ENCODE measurements at places on chromosomes 5 and 9.

DNA sequence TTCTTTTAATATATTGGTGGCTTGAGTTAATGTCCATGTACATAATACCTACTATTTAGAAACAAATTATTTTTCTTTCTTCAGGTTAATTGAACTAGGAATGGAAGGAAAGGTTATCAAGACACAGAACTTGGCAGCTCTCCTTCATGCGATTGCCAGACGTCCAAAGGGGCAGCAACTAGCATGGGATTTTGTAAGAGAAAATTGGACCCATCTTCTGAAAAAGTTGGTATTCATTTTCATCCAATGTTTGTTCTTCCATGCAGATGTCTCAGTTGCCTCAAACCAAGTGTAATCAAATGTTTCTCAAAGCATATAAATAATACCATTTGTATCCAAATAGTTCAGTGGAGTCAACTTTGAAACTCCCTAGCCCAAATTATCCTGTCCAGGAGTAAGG is 22.6 kb upstream of the LNPEP start:
- no peak for DNase-seq

GRCh38 chr9:19469271-19469670 is 60.5 kb downstream of the ACER2 start:
- DNase-seq = no peak

- peak; percentile 45 for DNase-seq
These were observed 17.2 kb upstream of the GCNT1 start for GRCh38 chr9:76441551-76442322.

DNA sequence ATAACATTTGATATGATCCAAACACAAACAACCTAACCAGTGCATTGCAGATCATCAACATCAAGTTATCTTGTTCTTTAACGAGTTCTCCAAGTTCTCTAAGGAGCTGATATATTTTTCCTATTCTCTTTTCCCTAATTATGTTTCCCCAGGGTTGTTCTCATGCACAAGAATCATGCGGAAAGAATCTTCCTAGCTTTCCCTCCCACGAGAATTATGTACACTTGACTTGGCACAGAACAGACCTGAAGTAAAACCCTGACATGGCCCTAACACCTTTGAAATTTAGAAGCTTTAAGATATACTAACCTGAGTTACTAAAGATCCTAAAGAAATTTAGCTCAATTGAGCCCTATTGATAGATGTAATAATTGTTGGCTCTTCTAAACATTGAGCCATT is 110.7 kb upstream of the FST start:
- DNase-seq = no peak

- no peak for DNase-seq
These were observed 1.4 kb downstream of the TJP2 start for GRCh38 chr9:69175486-69175885.

DNA sequence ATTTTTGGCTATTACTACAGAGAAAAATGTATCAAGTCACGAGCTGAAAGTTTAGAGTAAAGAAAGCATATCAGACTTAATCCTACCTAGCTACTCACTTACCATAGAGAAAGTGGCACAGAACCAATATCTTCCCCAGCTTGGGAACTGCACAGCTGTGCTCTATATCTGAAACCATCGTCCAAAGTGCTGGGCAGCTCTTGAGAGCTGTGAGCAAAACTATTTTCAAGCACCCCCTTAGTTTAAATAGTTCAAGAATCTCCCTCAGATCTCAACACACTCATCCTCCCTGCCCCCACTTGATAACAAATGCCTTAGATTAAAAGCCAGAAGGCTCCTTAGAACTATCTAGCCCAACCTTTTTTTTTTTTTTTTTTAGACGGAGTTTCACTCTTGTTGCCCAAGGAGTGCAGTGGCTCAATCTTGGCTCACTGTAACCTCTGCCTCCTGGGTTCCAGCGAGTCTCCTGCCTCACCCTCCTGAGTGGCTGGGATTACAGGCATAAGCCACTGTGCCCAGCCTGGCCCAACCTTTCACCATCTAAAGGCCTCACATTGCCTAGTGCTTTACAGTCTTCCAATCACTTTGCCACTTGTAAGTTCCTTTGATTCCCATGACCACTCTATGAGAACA is 94.2 kb upstream of the APC start:
- no peak for DNase-seq

GRCh38 chr9:602716-603115 is 238.8 kb upstream of the DMRT1 start:
- no peak for DNase-seq

DNA sequence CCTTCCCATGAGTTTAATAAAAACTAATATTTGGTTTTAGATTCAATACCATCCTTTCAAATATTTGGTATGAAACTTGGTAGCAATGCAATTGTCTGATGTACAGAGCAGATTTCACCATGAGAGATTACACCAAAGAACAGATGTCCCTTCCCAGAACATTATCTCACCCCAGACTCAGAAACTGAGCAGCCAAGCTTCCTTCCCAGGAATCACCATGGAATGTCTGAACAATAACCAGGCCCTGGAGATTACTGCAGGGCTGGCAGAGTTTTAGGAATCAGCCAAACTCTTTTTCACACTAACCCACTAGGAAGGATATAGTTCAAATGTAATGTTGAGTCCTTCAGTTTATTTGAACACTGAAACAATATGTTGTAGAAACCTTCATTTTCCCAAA is 23.9 kb downstream of the CLTA start:
- no peak for DNase-seq

DNA sequence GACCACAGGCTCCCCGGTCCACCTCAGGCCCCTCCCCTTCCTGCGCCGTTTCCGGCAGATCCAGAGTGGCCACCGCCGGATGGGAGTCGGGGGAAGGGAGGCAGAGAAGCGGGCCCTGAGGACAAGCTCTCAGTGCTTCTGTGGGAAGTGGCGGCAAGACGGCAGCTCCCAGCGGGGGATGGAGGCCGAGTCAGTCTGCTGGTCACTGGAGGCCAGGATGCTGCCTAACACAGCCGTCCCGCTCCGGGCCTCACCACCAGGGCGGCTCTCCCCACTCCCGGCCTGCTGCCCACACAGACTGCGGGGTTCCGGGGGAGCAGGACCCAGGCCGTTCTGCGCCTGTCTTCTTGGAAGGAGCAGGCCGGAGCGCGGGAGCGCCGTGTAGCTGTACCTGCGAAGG is 31.4 kb downstream of the FXN start:
- no peak for DNase-seq

- no peak for DNase-seq
These were observed 23.2 kb downstream of the TGFBR1 start for GRCh38 chr9:99128133-99128406.

DNA sequence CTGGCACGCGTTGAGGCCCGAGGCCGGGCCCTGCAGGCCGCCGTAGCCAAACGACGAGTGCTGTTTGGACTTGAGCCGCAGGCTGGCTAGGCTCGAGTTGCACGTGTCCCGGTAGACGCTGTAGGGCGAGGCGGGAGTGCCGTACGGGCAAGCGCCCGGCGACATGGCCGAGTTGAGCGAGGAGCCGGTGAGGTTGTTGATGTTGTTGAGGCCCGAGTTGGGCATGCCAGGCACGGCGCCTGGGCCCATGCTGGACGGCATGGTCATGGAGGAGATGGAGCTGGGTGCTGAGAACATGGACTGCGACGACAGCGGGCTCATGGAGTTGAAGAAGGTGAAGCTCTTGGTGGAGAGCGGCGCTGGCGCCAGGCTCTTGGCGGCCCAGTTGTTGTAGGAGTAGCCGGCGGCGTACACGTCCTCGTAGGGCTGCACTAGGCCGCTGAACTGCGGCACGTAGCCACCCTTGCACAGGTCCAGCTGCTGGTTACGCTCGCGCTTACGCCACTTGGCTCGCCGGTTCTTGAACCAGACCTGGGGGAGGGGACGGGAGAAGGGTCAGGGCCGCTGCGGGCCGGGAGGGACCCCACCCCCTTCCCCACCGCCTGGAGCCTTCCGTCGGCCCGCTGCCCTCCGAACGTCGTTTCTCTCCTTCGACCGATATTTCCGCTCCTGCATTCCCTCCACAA is 5.1 kb downstream of the PITX1 start:
- no peak for DNase-seq

GRCh38 chr5:149406979-149407306 is 27.9 kb upstream of the IL17B start:
- DNase-seq = no peak

GRCh38 chr5:128015978-128016377 is 67.6 kb upstream of the SLC12A2 start:
- DNase-seq = no peak

- no peak for DNase-seq
These were observed 395.6 kb upstream of the MPDZ start for GRCh38 chr9:13674926-13675637.

GRCh38 chr9:101566904-101567724 is 27.7 kb downstream of the PPP3R2 start:
- no peak for DNase-seq

DNA sequence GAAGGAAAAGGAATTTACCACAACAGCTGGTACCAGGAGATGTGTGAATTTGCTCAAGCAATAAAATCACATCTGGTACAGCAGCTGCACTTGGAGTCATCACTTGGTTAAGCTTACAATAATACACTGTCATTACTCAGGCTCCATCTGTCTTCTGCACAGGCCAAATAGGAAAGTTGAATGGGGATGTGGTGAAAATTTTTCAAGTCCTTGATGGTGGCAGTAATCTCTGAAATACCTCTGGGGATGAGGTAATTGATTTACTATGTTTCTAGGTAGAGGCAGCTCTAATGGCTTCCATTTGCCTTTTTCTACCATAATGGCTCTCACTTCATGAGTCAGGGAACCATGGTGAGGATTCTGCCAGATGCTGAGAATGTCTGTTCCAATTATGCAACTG is 206.8 kb upstream of the ATP10B start:
- DNase-seq = no peak

DNA sequence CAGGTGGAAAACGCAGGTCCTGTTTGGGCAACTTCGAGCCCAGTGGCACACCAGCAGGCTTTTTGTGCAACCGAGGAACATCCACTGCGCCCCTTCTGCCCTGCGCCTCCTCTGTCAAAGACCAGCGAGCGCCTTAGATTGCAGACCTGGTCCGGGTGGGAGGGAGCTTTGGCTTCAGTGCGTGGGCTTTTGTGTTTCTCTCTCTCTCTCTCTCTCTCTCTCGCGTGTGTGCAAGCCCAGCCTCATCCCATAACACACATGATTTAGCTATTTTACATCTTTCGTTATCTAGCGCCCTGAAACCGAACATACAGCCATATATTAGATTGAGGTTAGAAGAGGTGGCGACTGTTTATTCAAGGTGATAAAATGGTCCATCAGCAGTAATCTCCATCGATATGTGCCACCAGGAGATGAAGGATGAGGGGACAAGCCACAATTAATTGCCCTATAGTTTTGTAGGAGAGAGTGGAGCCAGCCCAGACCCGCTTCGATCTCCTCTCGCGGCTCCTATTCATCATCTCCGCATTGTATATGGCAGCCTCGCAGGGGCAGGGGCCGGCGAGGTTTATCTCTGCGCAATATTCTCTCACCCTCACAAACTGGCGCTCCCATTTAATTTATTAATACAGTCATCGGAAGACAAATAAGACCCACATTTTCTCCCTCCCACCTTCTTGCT is 5.3 kb downstream of the PRDM6 start:
- no peak for DNase-seq

DNA sequence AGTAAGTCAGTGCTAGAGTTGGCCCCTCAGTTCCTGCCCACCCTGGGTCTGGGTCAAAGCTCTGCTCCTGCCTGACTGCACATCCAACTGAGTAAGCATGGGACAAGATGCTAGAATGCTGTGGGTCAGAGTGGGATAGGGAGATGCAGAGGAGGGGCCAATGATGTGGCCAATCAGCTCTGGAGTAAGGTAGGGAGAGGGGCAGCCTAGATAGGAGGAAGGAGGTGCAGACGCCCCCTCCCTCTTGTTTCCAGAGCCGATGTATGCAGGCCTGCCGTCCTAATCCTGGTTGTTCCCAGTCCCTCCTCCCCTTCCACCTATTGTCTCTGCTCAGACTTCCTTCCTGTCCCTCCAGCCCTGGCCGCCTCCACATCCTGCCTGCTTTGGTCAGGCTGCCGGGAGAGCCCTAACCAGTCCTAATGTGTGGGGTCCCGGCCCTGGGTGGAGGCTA is 1.3 kb downstream of the ARAP3 start:
- no peak for DNase-seq

DNA sequence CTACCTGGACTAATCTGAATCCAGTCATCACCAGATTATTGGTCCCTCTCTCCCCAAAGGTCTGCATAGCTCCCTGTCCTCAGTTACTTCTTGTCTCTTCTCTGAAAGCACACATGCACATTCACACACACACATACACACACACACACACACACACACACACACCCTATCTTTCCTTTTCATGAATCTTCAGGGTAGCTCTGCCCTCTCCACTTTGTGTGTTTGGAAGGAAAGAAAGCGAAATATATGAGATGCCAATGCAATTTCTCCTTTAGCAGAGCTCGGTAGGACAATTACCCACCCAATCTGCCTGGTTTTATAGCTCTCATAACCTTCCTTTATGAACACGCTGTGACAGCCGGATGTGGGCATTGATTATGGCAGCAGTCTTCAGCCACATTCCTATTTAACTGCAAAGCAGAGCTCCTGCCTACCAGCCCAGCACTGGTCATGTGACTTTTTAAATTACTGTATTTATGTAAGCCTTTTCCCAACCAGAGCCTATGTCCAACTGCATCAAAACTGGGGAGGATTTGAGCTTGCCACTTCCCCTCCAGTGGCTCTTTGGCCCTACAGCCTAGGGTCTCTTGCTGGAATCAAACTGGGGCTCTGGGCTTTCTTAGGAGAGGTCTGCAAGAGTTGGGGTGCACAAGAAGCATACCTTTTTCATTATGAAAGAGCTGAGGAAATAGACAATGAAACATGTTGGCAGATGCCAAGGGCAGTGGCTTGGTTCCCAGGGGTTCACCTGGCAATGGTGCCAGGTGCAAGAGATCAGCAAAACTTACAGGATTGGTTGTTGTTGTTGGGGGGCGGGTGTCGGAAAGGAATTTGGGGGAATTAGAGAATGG is 20.8 kb upstream of the MATR3 start:
- no peak for DNase-seq

GRCh38 chr9:88258024-88258423 is 119.7 kb upstream of the SPATA31C2 start:
- DNase-seq = no peak

All from activated CD4-positive, CD25-positive, alpha-beta regulatory T cell treated with anti-CD3 and anti-CD28 coated beads, Interleukin-2, amount 50 U/mL, for 72 hours (primary cell).